ENCODE measurements at places on chromosomes 16 and 17.

GRCh38 chr17:77577491-77577890 is 381.0 kb upstream of the TNRC6C start:
- DNase-seq: no peak

GRCh38 chr17:22694362-22695227 is 1002.3 kb downstream of the KCNJ18 start:
- no peak for DNase-seq

DNA sequence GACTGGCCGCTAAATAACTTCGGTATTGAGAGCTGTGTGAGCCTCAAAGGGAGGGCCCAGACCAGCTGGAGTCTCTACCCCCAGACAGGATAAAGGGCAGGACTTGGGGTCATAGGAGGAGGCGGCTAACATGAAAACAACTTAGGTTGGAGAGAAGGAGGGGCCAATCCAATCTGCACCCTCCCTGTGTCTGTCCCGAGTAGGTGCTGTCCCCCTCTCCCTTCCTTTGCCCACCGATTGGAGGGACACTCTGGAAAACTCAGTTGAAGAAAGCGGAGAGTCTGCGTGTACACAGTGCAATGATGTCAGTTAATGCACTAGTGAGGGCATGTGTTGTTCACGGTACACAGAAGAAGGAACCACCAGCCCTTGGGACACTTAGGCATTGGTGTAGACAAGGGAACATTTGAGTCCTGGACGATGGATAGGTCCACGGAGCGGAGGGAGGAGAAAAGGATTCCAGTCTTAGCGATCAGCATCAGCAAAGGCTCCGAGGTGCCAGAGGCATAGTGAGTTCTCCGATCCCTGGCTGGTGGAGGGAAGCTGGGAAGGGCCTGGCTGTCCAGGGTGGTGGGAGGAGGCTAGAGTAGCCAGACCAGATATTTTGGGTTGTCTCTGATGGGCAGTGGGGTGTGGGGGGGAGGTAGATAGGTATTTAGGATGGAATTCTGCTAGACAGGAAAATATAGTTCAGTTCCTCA is 761 bp downstream of the NOL3 start:
- DNase-seq: no peak

DNA sequence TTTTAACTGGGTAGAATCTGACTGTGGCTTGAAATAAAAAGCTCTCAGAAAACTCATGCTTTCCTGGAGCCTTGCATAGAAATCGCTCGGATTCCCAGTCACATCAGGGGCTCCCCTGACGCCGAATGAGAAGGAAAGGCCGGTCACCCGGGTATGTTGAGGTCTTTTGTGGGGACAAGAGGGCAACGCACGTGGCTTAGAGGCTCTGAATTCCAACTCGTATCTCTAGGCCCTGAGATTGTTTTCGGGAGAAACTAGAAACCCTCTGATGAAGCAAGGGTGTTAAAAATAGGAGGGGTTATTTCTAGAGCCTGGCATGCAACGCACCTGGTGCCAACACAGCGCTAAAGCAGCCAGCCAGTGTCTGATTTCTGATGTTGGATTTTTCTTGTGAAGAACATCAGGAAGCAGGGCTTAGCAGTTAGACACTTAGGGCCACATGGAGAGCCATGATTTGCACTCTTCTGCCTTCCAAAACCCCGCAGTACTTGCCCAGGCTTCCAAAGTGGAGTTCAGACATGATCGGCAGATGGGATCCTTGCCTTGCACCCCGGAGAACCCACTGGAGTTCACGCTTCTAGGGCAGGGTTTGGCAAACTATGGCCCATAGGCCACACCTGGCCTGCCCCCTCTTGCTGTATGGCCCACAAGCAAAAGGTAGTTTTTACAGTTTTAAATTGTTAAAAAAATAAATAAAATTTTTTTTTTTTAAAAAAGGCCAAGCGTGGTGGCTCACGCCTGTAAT is 12.6 kb downstream of the CACNG1 start:
- no peak for DNase-seq

GRCh38 chr16:85381738-85382592 is 231.2 kb upstream of the GSE1 start:
- DNase-seq: no peak

- DNase-seq: no peak
Observed at GRCh38 chr16:19582050-19582831, 26.7 kb downstream of the VPS35L start.

DNA sequence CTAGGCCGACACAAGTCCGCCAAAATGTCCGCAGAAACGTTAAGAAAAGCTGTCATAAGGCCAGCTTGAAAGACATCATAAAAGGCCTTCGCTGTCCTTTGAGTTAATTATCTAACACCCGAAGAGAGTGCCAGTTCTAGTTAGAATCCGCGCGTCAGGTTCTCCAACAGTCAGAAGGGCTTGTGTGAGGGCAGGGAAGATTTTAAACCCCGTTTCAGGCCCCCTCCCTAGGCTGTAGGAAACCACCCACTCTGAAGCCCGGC is 729 bp upstream of the CLTC start:
- no peak for DNase-seq

DNA sequence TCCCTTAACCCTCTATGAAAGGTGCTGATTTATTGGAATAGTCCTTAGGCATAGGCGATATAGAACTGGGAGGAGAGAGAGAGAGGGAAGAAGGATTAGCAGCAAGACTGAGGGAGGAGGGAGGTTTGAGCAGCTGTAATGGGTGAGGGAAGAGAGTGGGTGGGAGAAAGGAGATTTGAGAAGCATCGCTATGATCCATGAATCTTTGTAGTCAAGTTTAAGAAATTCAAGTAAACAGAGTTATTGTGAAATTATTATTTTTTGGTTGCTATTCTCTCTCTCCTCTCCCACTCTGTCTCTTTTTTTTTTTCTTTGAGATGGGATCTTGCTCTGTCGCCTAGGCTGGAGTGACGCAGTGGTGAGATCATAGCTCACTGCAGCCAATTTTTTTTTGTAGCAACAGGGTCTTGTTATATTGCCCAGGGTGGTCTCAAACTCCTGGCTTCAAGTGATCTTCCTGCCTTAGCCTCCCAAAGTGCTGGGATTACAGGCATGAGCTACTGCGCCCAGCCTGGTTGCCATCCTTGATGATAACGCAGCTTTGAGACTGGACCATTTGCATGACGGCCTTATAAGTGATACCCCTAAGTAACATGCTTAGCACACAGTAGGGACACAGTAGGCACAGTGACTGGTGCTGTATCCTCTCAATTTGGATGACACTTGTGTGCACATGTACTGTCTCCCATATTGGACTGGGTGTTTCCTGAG is 21.0 kb upstream of the TNS4 start:
- DNase-seq: peak; percentile 54

DNA sequence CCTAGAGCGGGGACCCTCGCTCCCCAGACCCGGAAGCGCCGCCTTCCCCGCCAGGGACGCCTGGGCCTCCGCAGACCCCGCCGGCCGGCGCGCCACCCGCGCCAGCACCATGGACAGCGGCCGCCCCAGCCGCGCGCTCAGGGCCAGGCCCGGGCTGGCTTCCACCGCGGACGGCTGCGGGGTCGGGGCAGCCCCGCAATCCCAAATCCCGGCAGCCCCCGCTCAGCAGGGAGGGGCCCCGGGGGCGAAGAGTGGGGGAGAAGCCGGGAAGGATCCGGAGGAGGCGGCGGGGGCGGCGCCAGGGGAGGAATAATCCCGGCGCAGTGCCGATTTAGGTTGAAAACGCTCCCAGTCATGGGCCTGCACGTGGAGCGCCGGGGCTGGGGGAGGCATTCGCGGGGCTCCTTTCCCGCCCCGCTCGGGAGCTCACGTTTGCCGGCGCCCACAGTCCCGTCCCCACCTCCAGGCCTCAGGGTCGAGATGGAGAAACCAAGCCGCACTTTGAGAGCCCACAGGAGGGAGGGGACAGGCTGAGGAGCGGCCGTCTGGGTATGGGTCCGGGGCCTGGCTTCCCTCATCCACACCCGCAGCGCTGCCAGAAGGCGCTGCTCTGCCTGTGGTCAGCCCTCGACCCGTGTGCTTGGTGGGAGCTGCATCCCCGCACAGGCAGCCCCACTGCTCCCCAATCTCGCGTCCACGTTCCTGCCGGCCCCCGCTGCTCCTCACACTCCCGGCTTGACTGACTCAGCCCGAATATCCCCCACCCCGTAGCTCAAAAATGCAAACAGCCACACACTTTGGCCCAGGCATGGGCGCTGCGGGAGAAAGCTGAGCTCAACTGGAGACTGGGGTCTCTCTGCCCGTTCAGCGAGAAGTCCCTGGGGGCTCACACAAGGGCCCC is 4.7 kb downstream of the FBXL16 start:
- DNase-seq: no peak

DNA sequence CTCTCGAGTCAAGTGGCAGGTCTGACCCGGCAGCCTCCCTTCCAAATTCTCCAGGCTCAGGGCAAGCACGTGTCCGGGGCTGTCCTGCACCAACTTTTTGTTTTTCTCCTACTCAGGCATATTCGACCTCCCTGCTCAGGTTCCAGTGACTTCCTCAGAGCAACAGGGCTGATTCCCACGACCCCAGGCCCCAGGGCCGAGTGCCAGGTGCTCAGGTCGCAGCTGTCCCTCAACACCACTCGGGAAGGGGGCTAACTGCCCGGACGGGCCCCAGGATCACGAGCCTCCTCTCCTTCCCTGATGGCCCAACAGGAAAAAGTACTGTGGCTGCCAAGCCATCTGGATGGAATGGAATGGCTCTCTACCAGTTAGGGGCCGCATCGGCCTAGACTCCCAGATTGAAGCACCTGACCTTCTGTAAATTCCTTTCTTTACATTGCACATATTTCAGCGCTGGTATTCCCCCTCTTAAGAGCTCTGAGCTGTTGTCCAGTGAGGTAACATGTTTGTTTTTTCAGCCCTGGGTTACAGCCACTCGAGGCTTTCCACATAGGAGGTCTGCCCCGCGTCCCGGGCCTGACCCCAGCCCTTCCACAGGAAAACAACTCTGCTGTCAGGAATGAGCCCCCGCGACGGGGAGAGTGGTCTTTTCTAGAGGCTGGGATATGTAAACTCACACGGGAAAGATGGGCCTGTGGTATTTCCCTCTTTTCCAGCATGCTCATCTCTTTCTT is 25.0 kb downstream of the NXN start:
- no peak for DNase-seq

- DNase-seq: no peak
Observed at GRCh38 chr17:79684132-79684985, 46.4 kb upstream of the ENPP7 start.

GRCh38 chr16:83356266-83356665 is 451.5 kb upstream of the HSBP1 start:
- no peak for DNase-seq

- no peak for DNase-seq
Observed at GRCh38 chr17:9209347-9209746, 188.0 kb downstream of the NTN1 start.

Data from coronary artery (tissue), 2 donors.